BE2C (cell line): ENCODE measurements at places on chromosomes 7 and 10.

DNA sequence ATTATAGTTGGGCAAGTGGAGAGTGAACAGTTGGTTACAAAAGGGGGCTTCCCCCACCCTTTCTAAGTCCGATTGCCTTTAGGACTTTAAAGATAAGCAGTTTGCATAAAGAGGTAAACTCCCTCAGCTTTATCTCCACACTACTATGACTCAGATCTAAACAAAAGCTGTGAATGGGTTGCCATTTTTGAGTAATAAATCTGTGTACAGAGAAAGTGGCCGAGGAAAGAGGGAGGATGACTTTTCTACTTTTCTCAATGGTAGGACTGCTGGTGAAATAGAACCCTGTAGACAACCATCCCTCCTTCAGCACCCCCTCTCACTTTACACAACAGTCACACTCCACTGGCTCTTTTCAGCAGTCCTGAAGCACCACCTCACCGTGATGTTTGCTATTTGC is 71.2 kb downstream of the DNMBP start:
- no peak for DNase-seq

GRCh38 chr7:97298561-97298960 is 181.1 kb downstream of the SDHAF3 start:
- no peak for DNase-seq

DNA sequence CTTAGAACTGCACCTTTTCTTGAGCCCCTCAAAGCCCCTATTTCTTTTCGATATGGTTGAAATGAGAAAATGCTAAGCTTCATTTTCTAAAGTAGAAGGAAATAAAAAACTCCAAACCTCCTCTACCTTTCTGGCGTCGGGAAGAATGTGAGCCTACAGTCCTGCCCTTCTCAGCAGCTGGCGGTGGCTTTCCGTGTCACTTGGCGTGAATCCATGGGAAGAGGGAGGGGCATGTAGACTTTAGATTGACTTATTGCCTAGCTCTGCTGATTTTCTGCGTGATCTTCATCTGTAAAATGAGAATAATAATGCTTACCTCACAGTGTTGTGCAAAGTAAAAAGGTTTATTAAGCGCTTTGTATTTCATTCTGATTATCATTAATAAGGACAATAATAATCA is 35.0 kb downstream of the PRR15 start:
- DNase-seq = no peak

GRCh38 chr10:49418328-49418727 is 22.4 kb upstream of the DRGX start:
- DNase-seq = no peak

DNA sequence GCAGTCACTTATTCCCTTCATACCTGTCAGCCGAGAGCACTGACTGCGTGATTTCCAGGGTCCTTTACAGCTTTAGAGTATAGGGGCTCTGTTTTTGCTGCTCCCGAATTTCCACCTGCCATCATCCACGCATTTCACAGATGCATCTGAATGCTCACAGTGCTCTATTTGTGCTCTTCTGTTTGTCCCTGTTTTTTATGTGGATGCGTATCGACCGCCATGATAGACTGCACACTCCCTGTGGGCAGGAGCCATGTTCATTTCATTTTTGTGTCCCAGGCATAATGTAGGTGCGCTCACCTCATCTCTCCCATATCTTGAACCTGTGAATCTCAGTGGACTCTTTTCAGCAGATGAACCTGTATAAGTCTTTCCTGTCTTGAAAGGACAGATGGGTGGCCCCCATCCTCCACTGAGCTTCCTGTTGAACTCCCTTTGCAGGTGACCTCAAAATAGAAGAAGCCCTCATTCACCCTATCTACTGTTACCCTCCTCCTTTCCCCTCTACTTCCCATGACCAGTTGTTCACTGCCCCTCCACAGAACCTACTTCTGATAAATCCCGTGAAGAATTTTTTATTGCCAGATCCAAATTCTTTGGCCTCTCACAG is 228.4 kb downstream of the CELF2 start:
- no peak for DNase-seq

GRCh38 chr7:112986256-112987031 is 100.2 kb downstream of the GPR85 start:
- DNase-seq = no peak

DNA sequence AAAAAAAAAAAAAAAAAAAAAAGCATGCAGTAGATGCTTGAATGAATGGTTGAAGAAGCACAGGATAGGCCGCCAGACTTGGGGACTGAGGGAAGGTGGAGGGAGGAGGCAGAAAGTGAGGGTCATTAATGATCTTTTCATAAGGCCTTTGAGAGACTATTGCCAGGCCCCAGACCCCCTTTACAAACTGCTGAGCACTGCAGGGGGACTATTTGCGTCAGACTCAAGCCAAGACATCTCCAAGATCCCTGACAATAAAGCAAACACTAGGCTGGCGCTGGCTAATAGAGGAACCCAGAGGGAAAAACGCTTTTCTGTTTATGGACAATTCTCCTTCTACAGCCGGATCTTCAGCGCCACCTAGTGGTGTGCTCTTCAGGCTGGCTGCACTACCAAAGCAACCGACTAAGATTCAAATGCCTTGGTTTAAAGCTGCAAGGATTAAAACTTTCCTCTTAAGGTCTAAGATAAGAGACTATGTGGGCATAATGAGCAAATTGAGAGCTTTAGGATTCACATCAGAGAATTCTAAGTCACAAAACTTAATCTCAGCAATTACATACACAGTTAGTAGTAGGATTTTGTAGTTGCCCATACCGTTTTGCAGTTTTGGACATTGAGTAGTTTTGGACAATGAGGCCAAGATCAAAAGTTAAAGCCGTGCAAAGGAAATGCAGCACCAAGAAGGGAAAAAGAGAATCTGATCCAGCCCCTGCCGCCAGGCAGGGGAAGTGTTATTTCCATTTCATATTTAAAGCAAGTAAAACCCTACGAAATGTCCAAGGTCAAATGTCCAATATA is 17.9 kb upstream of the AGK start:
- DNase-seq = peak; percentile 75

DNA sequence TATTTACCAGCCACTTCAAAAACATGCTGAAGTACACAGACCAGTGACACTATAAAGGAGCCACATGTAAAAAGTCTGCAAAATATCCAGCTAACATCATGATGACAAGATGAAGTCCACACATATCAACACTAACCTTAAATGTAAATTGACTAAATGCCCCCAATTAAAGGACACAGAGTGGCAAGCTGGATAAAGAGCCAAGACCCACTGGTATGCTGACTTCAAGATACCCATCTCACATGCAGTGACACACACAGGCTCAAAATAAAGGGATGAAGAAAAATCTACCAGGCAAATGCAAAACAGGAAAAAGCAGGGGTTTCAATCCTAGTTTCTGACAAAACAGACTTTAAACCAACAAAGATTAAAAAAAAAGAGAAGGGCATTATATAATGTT is 12.9 kb upstream of the C10orf88 start:
- no peak for DNase-seq

- no peak for DNase-seq
Measured at GRCh38 chr10:57775250-57775649, 492.4 kb downstream of the IPMK start.

DNA sequence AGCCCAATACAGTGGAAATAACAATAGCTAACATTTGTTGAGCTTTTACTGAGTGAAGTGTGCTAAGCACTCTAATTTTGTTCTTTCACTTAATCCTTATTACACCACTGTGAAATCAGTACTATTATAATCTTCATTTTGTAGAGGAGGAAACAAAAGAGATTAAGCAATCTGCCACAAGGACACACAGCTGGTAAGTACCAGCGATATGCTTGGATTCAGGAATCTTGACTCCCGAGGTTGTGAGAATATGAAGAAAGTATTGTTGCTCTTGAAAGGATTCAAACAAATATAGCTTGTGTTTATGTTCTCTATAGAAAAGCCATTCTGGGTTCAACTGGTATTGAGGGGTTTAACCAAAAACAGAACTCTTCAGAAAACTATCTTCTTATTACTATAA is 93.7 kb upstream of the HECTD2 start:
- no peak for DNase-seq

DNA sequence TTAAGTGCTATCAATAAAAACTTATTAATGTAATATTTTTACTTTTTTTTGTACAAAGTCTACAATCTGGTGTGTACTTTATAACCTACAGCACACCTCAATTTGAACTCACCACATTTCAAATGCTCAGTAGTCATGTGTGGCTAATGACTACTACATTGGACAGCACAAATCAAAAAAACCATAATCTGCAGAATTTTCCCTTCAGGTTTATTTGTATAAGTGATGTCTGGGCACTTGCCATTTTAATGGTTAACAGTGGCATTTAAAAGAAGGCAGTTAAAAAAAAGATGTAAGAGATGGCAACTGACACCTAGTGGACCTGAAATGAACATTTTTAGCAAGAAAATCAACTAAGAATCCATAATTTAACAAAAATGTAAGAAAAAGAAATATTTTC is 124.6 kb upstream of the NRBF2 start:
- no peak for DNase-seq

- no peak for DNase-seq
Measured at GRCh38 chr10:102426803-102427287, 5.5 kb downstream of the CUEDC2 start.

DNA sequence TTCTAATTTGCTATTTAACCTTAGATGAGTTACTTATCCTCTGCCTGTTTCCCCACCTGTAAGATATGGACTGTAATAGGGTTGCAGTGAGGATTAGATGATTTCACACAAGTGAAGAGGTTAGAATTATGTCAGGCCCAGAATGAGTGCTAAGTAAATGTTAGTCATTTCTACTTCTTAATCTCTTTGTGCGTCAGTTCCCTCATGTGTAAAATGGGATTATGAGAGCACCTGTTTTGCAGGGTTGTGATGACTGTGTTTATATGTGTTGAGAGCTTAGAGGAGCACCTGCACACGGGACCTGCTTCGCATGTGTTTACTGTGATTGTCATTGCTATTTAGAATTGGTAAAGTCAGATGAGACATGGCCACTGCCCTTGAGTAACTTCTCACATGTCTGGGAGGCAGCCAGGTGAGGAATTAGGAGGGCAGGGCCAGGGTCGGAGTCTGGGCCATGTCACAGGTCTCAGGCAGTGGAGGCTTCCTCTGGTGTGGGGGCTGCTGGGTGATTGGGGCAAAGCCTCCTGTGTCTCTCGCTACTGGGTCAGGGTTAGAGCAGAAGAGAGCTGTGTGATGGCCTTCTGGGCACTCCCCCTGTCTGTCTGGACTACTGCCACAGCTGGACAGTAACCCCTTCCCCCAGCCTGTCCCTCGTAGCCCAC is 106.7 kb downstream of the WDFY4 start:
- DNase-seq = no peak

DNA sequence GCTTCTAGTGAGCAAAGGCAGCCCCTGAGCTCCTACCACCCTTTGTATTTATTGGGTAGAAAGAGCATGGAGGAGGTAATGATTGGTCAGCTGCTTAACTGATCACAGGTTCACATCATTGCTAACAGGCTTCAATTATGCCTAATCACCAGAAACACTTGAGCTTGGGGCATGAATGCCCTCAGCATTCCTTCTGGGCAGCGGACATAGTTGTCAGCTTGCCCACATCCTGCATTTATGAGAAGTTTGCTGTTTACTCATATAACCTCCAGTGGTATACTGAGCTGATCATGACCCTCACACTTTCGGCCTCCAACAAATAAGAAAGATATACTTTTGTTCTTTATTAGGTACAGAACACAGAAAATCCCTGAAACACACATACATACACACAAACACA is 140.3 kb upstream of the ODAD2 start:
- no peak for DNase-seq

- no peak for DNase-seq
Measured at GRCh38 chr10:119166564-119166963, 1.1 kb upstream of the SFXN4 start.

DNA sequence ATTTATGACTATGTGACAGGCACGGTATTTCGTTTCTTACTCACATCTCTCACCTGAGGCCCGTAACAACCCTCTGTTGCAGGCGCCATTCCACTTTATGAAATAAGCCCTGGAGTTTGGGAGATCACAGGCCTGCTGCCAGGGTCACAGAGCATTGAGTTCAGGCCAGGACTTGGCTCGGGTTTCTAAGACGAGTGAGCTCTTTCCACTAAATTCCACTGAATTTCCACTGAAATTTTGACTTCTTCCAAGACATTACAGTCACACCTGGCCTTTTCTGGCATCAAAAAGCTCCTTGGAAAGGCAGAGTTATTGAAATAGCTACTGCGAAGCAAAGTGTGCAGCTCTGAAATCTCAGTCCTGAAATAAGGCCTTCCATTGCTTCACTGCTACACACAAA is 282.8 kb upstream of the MGMT start:
- DNase-seq = no peak

GRCh38 chr7:152674860-152675758 is 832 bp downstream of the XRCC2 start:
- DNase-seq = peak; percentile 75

- DNase-seq = no peak
Measured at GRCh38 chr10:103619424-103620351, 126.2 kb downstream of the NEURL1 start.

GRCh38 chr7:22806752-22807151 is 15.9 kb downstream of the TOMM7 start:
- DNase-seq = no peak

GRCh38 chr7:44713680-44714335 is 34.8 kb upstream of the ZMIZ2 start:
- no peak for DNase-seq

DNA sequence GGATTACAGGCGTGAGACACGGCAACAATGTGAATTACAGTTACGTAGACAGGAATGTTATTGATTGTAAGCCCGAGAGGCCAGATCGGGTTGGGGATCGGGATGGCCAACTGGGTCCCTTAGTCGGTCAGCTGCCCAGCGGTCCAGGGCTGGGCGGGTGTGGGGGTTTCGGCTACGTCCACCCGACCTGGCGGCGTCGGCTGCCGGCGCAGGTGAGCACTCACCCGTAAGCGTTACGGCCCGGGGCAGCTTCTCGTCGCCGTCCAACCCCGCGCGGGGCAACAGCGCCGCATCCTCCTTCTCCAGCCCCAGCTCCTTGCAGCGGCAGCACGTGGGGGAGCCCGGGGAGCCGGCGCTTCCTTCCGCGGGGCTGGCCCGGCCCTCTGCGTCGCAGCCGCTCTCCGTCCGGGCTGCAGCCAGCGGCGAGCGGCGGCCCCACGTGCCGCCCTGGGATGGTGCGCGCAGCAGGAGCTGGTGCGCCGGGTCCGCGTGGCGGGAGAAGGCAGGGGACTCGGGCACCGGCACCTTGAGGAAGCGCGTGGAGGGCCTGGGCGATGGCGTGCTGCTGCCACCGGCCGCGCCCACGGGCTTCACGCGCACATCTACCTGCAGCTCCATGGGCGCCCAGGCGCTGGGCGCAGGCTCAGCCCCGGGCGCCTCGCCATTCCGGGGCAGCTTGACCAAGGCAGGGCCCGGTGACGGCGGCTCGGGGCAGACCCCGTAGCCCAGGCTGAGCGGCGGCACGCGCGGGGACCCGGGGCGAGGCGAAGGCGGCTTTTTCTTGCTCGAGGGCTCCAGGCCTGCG is 609 bp downstream of the KLRG2 start:
- peak; percentile 53 for DNase-seq
